SK-N-SH treated with all-trans-retinoic acid at 6 μM for 48 hours (cell line): ENCODE measurements at places on chromosomes 2 and 18.

DNA sequence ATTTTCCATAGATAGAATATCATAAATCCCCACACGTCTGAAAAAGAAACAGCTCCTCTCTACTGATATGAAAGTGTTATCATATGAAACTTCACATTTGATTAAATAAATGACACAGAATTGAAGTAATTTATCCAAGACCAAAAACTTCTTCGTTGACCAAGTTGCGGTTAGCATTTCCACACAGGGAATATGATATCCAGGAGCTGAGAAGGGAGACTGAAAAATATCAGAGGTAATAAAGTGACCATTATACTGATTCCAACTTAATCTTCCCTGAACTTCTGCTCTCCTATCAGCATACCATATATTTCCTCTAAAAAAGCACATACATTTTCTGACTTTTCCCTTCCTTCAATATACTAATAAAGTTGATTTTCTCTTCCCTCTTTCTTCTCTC, 356.2 kb upstream of the CHST9 start:
- ATAC-seq: no peak

DNA sequence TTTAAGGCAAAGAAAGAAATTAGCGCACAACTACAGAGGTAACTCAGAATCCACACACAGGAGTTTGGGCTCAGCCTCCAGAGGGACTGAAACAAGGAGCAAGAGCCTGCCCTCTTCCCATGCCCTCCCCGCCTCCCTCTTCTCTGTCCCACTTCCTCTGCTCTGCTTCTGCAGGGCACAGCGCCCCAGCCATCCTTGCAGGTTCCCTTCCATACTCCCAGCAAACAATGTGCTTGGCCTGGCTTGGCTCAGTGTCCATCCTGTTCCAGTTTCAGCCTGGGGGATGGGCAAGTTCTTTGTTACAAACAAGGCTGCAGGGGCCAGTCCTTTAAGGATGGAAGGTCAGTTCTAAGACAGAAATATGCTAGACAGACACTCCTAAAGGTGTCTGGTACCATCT, 133.5 kb downstream of the CDH20 start:
- ATAC-seq: no peak

- peak; percentile 75 for ATAC-seq
Observed at GRCh38 chr18:10476338-10476791, 21.9 kb downstream of the APCDD1 start.

DNA sequence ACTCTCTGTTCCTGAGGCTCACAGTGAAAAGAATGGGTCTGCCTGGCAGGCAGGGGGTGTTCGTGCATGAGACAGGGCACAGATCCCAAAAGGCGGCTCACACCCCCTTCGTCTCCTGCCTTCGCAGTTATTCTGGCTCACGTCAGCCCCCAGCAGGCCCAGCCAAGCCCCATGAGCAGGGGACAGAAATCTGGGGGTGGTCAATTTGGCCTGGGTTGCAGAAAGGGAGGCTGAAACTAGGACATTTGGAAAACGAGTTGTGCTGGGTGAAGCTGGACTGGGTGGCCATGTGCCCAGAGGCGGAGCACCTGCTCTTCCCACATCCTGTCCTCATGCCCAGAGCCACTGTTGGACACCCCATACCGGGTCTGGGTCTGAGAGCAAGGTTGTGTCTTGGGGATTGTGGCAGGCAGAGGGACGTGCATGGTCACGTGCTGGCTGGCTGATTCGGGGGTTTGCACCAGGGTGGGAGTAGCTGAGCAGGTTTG, 99.0 kb upstream of the MCFD2 start:
- ATAC-seq: no peak

DNA sequence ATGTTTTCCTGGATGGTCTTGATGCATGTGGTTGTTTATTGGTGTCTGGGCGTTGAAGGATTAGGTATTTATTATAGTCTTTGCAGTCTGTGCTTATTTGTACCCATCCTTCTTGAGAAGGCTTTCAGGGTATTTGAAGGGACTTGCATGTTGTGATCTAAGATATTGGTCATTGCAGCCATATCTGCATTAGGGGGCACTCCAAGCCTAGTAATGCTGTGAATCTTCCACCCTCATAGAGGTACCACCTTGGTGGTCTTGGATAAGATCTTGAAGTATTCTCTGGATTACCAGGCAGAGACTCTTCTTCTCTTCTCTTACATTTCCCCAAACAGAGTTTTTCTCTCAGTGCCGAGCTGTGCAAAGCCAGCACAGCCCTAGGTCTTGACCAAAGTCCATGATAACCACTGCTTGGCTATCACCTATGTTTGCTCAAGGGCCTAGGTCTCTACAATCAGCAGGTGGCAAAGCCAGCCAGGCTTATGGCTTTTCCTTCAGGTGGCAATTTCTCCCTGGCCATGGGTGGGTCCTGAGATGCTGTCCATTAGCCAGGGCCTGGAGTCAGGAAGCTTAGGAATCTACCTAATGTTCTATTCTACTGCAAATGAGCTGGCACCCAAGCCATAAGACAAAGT, 15.4 kb upstream of the PPP1R1C start:
- no peak for ATAC-seq

- ATAC-seq: peak; percentile 74
Observed at GRCh38 chr2:188291617-188292347, at the start of gene GULP1. GULP1 (plus strand) TSS chr2:188291874; CDS start chr2:188477703, 185,829 bp downstream.

DNA sequence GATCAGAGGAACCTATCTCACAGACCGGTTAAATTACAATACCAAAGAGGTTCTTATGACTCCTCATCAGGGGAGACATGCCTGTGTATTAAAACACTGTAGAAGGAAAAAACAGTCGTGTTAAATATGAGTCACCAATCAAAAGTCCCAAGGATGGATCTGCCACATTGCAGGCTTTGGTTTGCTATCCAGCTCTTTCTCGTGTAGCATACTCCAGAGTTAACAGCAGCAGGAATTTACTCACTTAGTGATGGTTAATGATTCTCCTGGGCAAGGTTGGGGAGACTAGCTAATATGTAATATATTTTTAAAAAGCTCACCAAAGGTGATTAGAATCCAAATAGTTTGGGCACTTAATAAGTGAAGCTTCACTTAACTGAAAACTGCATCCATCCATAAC, 109.7 kb downstream of the MBD5 start:
- ATAC-seq: peak; percentile 96

DNA sequence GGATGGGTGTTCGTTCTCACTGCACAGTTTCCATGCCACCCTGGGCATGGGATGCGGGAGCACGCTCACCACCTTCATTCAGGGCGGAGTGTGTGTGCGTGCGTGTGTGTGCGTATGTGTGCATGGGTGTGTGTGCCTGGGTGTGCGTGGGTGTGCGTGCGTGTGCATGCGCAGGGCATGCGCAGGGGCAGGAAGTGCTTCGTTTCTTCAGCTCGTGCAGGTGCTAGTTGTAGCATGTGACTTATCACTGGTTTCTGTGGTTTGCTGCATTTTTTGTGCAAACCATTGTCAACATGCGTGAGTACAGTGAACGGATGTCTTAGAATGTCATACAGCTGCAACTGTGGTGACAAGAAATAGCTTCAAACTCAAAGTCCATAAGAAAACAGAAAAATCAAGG, 179.5 kb downstream of the PTGR3 start:
- no peak for ATAC-seq

- ATAC-seq: no peak
Observed at GRCh38 chr2:224930124-224930523, 112.1 kb downstream of the DOCK10 start.

- ATAC-seq: no peak
Observed at GRCh38 chr18:31447530-31448191, at the start of gene DSG3. DSG3 (plus strand) TSS chr18:31447741; CDS start chr18:31447878, 137 bp downstream.

DNA sequence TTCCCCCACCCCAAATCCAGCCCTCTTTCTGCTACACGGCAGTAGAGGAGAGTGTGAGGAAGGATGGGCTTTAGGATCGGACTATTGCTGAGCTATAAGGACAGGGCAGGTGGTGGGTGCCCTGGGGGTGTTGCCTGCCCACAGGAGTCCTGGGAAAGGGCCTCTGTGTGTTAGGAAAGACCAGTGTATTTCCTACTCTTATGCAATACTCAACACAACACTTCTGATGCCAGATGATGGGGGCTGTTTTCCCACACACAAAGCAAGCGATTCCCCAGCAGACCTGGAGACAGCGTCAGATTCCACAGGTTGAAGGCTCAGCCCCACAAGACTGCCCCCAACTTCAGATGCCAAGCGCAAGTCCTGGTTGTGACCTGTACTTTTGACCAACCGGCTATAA, 91.0 kb upstream of the LCLAT1 start:
- ATAC-seq: no peak

GRCh38 chr2:45043174-45043573, 33.9 kb upstream of the SIX2 start:
- ATAC-seq: peak; percentile 55; the same call in 2 of the 3 replicates

DNA sequence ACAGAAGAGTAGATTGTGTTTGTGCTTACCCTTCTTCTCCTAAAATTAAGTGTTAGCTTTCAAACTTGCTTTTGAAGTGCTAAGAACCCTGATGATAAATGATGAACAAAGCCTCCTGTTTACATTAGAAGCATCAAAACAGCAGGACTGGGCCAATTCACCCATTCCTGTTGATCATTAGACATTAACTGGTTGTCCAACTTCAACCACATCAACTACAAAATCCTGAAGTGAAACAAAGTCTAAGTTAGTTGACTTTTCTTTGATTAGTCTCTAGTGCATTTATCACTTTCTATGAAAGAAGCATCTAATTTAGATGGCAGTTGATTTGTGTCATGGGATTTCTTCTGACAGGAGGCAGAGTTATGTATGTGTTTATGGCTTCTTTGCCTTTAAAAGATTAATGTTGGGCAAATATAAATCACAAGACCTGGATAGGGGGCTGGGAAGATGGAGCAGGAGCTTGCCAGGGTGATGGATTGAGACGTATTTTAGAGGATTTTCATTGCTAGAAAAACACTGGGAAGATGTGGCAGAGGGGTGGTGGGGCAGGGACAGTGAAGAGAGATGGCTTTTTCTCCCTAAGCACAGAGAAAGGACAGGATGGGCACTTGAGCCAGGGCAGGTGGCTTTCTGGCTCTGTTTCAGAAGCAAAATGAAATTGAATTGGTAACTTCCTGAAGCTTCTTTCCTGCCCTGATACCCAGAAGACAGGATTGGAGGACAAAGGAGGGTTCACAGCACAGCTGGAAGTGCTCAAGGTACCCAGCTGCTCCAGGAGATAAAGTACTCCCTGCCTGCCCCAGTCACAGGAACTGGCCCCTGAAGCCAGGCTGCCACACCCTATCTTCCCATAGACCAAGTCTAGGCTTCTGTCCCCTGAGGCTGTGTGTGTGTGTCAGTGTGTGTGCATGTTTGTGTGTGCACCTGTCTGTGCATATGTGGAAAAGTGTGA, 20.5 kb downstream of the GYPC start:
- no peak for ATAC-seq

DNA sequence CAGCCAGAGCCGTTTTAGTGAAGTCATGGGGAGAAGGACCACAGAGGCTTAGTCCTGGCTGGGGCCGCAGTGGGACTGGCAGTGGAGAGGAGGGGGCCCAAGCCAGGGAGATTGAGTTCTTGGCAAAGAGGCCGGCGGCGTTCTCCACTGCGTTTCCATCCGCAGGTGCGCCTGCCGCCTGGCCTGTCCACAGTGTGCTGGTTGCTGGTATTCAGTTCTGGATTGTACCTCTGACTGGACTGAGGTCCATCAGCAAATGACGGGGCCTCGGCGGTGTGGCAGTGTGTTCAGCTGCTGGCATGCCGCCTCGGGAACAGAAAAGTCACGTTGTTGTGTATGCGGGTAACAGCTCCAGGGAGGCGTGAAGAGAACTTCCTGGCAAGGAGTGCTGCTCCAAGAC, 36.8 kb downstream of the LRRFIP1 start:
- ATAC-seq: no peak

DNA sequence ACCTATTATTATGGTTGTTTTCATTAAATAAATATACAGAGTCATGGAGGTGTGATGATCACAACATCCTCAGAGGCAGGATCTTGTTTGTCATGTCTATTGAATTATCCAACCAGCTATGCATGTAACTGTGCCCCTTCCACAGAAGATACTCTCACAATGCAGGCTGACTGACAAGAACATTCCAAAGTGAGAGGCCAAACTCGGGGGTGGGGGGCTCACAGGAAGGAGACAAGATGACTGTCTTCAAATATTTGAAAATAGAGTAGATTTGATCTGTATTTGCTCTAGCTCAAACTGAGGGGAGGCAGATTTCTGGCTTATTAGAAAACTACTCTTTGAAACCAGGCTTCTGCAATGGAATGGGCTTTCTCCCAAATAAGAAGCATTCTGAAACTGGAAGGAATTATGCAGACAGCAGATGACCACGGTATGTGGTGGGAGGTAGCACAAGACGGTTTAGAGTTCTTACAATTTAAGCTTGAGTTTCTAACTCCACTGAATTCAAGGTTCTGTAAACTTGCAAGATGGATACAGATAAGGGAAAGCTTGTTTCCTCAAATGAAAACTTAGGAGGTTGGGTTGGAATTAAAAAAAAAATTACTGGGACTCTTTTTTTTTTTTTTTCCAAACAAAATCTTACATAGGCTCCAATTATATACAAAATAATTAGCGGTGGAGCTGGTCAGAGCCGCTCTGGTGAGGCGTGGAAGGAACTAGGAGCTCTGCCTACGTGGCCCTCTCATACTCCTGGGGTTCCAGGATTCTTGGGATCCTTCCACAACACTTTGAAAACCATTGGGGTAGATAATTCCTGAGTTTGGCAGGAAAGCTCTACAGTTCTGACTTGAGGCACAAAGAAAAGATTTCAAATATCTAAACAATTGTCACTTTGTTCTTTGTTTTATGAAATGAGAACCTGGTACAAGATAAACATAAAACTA, 79.3 kb downstream of the PLA2R1 start:
- ATAC-seq: peak; percentile 60

- ATAC-seq: peak; percentile 53
Observed at GRCh38 chr18:48545757-48546321, 7.0 kb downstream of the CTIF start.

DNA sequence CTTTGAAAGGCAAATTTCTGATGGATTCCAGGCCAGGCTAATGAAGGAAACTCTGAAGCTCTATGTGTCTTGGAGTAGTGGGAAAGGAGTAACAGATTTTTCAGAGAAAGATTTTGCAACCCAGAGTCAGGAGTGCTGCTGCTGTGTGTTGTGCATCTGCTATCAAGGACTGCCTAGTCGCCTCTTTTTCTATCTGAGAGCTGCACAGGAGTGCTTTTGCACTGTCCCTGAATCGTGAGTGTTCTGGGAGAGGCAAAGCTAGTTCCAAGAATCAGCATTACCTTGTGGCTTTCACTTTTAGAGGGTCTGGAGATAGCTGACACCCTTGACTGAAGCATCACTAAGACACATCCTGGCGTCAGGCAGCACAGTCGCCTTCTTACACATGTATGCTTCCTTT, 336.4 kb downstream of the PARD3B start:
- ATAC-seq: no peak

DNA sequence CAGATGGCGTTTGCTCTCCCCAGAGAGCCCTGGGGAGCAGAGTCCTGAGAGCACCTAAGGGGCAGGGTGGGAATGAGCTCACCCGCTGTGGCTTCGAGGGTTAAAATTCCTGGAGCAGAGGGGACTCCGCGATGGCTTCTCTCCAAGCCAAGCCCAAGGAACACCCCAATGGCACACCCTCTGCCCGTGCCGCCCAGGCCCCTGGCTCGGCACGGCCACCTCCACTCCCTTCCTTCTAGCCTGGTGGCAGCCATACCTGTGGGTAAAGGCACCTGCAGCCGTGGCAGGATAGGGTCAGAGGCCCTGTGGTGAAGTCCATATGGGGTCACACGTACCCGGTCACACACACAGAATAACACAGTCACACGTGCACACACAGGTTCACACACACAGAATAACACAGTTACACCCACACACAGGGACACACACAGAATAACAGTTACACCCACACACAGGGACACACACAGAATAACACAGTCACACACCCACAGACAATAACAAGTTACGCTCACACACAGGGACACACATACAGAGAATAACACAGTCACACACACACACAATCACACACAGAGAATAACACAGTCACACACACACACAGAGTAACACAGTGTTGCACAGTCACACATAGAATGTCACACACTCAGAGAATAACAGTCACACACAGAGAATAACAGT, 50.5 kb downstream of the RAMP1 start:
- ATAC-seq: no peak
